ENCODE measurements at places on chromosomes 4 and X. TPM values are rescaled to one million over a fixed set of nuclear protein-coding genes. Genes with fewer than 3 reads are reported as not detected.

- DNase-seq: no peak
Observed at GRCh38 chr4:2367626-2368025, 50.8 kb downstream of the ZFYVE28 start.

Gene ADRA2C
- total RNA-seq: 3.2 TPM

Gene SYP
- total RNA-seq: 1.8 TPM

DNA sequence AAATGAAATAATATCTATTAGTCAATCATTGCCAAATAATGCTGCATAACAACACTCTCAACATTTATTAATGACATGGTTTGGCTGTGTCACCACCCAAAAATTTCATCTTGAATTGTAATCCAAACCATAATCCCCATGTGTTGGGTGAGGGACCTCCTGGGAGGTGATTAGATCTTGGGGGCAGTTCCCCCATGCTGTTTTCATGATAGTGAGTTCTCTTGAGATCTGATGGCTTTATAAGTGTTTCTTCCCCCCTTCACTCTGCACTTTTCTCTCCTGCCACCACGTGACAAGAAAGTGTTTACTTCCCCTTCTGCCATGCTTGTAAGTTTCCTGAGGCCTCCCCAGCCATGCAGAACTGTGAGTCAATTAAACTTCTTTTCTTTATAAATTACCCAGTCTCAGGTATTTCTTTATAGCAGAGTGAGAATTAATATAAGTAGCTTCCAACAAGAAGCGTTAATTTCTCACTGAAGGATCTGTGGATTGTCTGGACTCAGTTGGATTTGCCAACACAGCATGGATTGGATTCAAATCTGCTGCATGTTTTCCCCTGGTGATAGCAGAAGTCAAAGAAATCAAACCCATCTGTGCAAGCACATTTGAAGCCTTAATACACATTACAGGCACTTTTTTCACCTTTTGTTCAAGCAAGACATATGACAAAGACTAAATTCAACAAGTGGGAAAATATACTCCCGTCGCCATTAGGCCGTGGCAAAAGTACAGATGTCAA lies 216.6 kb downstream of the PDGFC start:
- no peak for DNase-seq

- no peak for DNase-seq
Observed at GRCh38 chr4:101239665-101240064, 107.7 kb downstream of the PPP3CA start.

DNA sequence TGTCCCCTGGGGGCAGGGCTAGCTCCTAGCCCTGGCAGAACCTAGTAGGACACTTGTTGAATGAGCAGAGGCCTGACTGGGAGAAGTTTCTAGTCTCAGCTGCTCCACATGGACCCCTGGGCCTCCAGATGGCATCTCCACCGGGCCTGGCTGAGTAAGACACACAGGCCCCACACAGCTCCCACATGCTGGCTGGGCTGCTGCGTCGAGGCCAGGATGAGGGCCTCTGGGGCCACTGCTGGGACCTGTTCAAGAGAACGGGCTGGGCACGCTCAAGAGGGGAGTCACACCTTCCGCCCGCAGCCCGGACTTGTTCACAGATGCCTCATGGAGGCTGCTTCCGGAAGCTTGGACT lies 4.2 kb upstream of the HGFAC start:
- DNase-seq: no peak

Gene GLRB
- total RNA-seq: 1.0 TPM

Gene CT45A8
- total RNA-seq: not detected

Gene MAGEA12
- total RNA-seq: 4.3 TPM

Gene AR
- total RNA-seq: 20.2 TPM

Measured in endothelial cell (in vitro differentiated cells).